ENCODE measurements at places on chromosomes 3 and 15.

GRCh38 chr15:27479296-27480140 lies 508.5 kb downstream of the GABRG3 start:
- no peak for DNase-seq

- no peak for DNase-seq
These were observed 141.8 kb downstream of the FILIP1L start for GRCh38 chr3:99972380-99973104.

DNA sequence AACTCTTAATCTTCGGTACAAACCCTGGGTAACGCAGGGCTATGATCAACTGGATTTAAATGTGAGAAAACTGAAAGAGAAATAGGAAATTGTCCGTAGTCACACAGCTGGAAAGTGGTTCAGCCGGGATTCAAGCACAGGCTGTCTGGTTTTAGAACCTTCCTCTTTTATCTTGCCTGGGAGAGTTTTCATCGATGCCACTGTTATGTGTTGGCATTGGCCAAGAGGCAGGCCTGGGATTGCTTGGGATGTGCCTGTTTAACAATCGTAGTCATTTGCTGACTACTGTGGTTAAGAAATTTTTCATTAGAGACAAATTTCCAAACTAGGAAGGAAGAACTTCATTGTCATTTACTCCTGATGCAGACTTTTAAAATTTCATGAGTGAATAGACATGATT lies 4.3 kb downstream of the MCTP2 start:
- DNase-seq, result no peak

GRCh38 chr3:186465508-186465907 lies 78.7 kb downstream of the CRYGS start:
- DNase-seq, result no peak

- no peak for DNase-seq
These were observed 338.9 kb upstream of the TMCO5A start for GRCh38 chr15:37595426-37595970.

DNA sequence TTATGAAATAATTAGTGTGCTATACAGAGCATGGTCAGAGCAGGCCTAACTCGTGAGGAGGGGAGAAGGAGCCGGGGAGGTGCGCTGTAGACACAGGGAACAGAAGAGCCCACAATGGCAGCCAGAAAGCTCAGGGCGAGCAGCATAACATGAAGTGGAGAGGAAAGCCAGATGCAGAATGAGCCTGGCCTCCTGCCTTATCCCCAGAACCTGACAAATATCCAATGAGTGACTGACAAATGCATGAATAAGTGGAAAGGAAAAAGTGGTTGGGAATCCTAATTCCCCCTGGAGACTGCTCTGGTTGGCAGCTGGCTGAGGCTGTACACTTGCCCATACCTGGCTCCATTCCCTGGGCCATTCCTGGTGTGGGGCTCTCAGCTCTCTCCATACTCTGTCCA lies 9.2 kb upstream of the MST1R start:
- DNase-seq, result no peak

DNA sequence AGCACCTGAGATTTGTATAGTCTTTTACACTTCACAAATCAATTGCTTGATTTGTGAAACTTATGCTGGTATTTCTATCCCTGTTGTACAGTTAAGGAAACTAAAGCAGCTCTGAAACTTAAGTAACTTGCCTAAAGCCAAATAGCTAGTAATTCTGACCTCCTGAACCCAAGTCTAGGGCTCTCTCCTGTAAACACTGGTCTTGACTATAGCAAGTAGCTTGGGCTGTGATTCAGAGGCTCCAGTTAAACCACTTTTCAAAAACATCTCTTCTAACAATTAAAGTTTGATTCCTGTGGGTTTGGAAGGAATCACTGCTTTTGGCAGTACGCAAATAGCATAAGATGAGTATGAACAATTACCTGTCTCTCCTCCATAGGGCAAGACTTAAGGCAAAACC lies 18.5 kb upstream of the CMTM8 start:
- no peak for DNase-seq

- no peak for DNase-seq
These were observed 23.3 kb downstream of the CCDC13 start for GRCh38 chr3:42749753-42750231.

DNA sequence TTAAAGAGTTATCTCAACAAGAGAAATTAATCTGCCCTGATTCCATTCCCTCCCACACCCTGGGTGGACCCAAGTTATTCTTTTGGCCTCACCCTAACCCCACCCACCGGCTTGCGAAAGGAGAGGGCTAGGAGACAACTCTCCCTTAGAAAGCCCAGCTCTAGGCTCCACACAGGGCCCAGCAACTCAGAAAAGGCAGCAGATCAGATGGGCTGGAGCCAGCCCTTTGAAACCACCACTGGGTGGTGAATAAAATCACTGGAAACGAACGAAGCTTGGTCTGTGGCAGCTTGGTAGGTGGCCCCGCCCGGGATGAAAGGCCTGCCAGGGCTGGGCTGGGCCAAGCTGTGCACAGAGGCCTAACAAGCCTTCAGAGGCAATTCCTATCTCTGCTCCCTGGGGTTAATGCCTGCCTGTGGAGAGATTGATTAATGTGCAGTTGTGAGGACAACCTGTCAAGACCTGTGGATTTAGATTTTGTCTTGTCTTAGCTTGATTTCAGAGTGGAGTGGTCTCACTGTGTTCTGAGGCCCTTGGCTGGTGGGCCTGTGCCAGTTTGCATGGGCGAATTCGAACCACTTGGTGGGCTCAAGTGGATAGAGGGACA lies 38.8 kb downstream of the BHLHE40 start:
- peak; percentile 78 for DNase-seq

GRCh38 chr15:59567324-59567723 lies 44.3 kb upstream of the GCNT3 start:
- no peak for DNase-seq

- DNase-seq, result no peak
These were observed 52.2 kb upstream of the OSBPL11 start for GRCh38 chr3:125647318-125648014.

GRCh38 chr3:189907803-189908202 lies 212.9 kb downstream of the P3H2 start:
- no peak for DNase-seq

- DNase-seq, result no peak
These were observed 317.3 kb downstream of the FGF12 start for GRCh38 chr3:192409838-192410683.

DNA sequence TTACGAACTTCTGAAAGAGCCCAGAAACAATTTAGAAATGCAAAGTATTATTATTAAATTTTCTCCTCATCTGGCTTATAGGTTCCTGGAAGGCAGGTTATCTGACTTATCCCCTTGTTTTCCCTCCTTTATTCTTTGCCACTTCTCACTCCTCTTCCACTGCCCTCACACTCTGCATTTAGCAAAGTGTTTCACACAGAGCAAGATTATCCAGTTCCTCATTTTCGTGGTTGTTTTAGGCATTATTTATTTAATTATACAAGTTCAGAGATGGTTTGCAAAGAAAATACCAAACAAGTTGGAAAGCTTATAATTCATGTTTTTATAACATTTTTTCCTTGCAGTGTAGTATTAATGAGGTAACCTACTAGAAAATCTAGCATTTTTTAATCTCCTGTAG lies 544.9 kb downstream of the NSUN3 start:
- no peak for DNase-seq

DNA sequence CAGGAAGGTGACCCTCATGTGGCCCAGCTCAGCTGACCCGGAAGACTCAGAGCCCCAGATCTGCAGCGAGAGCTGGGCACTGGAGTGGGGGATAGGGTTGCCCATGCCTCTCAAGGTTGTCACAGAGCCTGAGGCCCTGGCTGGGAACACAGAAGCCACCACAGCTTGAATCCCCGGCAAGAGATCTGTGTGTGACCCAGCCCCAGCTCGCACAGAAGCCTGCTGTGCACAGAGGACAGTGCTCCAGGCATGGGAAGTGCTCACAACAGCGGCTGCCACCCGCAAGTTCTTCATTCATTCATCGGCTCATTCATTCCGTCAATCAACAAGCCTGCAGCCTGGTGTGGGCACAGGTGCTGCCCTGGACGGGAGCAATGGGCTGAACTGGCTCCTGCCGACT lies 36.4 kb downstream of the DNAJB8 start:
- no peak for DNase-seq

DNA sequence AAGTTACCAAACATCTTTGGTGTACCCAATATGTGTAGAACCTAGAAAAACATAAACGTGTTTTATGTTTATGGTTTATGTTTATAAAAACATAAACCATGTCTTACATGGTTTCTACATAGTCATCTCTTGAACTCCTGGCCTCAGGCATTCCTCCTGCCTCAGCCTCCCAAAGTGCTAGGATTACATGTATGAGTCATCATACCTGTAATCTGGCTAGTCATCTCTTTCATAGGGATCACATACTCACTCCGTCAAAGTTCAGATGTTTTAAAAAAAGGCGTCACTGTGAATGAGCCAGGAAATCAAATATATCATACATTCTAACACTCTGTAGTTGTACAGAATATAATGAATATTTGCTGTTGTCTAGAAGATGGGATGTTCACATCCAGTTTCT lies 178.6 kb downstream of the CPNE4 start:
- DNase-seq, result no peak

DNA sequence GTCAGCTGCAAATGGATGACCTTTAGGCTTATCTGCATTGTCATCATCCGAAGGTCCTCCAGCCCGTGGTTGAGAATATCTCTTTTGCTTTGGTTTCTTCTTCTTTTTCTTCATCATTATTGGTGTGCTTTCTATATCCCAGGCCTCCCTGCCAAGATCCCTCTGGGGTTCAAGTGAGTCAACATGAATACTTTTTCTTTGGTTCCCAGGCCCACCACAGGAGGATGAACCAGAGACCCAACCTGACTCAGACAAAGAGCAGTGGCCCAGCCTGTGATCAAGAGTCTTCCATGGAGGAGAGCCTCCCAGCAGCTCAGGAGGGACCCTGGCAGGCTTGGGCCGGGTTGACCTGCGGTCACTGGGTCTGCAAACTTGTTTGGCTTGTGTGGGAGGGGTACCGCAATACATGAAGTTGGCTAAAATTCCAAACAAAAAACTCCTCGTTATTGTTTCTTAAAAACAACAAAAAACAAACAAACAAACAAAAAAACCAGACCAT lies 104.2 kb downstream of the MAP4 start:
- no peak for DNase-seq

GRCh38 chr15:71078506-71079207 lies 36.6 kb upstream of the THSD4 start:
- DNase-seq, result no peak

DNA sequence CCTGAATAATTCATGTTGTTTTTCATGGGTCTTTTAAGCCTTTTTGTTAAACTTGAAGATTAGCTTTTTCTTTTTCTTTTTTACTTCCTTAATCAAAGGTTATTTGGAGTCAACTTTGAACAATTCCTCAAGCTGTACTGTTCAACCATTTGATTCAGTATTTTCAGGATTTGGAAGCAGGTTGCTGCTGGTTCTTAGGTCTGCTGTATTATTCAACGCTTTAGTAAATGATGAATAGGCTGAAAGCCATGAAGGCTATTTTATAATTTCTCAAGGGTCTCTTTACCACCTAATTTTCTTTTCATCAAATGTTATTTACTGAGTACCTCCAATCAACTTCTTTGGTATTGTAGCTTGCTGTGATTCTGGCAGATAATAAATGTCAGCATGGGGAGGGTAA lies 45.8 kb upstream of the KBTBD8 start:
- no peak for DNase-seq

GRCh38 chr15:92494806-92495336 lies 101.2 kb downstream of the ST8SIA2 start:
- DNase-seq, result no peak

DNA sequence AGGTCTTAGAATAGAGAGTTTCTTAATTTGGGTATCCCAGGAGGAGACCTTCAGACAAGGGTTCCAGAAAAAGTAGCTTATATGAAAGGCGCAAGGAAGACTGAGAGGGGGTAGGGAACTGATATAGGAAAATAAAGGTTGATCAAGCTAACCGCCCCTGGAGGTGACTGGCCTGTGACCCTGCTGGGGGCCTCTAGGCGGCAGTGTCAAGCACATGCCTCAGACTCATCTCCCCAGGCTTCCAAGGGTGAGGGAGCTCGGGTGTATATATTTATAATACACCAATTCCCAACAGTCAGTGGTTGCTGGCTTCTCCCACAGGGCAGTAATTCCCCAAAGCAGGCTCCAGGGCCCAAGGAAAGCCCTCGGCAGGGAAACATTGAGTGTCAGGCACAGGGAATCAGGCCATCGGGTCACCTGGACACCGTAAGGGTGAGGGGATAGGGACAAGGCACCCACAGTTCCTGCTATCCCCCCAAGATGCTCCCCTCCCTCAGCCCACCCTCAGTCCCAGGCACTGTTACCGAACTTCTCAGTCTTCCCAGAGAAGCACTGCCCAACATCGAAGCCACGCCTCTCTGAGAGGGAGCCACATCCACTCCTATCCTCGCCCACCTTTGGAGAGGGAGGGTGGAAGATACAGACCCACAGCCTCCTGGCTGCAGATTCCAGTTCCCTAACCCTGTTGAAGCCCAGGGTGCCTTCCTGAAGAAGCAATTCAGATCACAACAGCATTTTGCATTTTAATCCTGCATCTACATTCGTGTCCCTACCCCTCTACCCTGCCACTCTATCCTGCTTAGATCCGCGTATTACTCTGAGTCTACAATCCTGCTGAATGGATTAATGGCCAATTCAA lies 19.5 kb upstream of the CAV3 start:
- DNase-seq, result no peak

GRCh38 chr15:55969582-55969981 lies 23.8 kb downstream of the NEDD4 start:
- no peak for DNase-seq

- no peak for DNase-seq
These were observed 35.1 kb downstream of the SLMAP start for GRCh38 chr3:57791245-57791644.

DNA sequence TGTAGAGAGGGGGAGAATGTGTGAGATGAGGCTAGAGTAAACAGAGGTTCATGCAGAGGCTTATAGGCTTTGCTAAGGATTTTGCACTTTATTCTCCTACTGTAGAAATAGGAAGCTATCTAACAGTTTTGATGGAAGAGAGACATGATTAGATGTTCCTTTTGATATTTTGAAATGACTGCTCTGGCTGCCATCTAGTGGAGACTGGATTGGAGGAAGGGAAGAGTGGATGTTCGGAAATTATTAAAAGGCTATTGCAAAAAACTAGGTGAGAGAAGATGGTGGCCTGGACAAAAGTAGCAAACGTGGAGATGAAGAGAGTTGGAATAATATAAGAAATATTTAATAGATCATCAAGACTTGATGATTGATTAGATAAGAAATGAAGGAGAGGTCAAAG lies 42.2 kb downstream of the SYN2 start:
- DNase-seq, result no peak
